Left renal pelvis (tissue), 4 donors: ENCODE measurements at places on chromosomes 1 and 21. TPM values are rescaled to one million over a fixed set of nuclear protein-coding genes. Genes with fewer than 3 reads are reported as not detected.

DNA sequence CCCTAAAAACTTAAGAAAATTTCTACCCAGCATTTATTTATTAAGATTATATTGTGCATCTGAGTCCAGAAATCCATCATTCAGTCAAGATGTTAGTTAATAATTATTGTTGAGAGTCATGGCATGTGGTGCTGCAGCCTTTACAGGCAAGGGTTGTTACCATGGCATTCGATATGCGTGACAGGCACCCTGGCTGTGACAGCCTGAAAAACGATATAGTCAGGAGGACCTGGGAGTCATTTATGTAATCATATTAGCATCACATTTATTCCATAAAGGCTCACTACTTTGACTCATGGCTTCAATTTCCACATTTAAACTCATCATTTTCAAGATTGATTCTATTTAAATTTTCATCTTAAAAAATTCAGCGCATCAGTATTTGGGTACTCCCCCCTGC lies 68.0 kb downstream of the CACHD1 start:
- no peak for DNase-seq

DNA sequence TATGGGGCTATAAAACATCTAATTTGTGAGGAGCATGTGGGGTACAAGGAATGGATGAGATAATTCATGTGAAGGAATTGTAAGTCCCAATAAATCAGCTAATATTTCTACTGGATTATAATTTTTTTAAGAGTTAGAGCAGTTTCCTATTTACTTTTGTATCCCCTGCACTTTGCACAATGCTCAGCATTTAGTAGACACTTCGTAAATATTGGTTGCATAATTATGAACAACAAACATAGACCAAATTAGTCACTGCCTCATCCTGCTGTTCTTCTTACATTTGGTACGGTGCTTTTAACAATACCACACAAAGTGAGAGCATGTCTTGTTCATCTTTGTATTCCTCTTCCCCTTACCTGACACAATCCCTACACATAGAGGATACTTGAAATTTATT lies 27.1 kb upstream of the RRP15 start:
- DNase-seq = no peak

DNA sequence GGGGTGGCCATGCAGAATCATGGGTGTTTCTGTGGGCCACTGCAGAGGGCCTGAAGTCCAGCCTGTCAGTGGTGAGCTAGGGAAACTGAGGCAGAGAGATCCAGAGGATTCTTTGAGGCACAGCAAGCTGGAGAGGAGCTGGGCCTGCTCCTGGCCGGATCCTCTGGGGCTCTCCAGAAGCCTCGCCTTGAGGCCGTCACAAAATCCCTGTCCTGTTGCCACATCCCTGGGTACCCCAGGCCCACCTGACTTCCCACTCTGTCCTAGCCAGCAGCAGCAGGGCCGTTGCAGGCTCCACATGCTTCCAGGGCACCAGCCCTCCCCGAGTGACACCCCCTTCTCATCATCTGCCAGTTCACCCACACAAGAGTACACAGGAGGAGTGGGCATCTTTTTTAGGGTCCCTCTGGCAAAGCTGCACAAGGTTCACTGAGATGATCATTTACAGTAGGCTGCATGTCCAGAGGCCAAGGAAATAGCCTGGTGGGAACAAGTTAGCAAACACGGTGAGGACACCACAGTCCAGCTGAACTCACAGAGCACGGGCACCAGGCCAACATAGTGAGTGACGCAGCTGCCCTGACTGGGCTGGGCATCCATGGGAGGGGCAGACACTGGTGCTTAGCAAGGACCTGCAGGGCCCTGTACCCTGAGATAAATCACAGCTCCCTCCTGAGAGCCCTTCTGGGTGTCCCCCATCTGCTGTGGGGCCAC lies 25.1 kb upstream of the TSPEAR start:
- no peak for DNase-seq

DNA sequence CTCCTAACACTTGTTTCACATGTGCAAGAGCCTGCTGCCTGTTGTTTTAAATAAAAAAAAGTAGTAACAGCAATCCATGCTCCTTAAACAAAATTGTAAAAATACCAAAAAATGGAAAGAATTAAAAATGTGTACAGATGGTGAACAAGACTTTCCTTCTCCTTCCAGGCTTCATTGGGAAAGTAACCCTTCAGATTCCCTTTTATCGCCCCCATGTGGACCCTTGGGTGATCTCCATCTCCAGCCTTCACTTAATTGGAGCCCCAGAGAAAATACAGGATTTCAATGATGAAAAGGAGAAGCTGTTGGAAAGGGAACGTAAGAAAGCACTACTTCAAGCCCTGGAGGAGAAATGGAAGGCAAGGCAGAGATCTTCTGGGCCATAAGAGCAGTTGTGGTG lies 14.2 kb downstream of the VPS13D start:
- DNase-seq = no peak

- no peak for DNase-seq
Observed at GRCh38 chr1:240765732-240766363, 153.9 kb upstream of the GREM2 start.

GRCh38 chr1:17008208-17008855 lies 3.4 kb downstream of the ATP13A2 start:
- DNase-seq = no peak

The FAM177B gene
- 0.25 TPM for polyA plus RNA-seq

The KCND3 gene
- polyA plus RNA-seq = 1.9 TPM

The GRHL3 gene
- 3.9 TPM for polyA plus RNA-seq

The PTPN22 gene
- 0.53 TPM for polyA plus RNA-seq

The BLZF1 gene
- polyA plus RNA-seq = 27.5 TPM

The OR2L13 gene
- not detected for polyA plus RNA-seq
